Urinary bladder (tissue), 4 donors: ENCODE measurements at places on chromosomes 4 and X.

- DNase-seq: no peak
These were observed 48.2 kb downstream of the FGFBP1 start for GRCh38 chr4:15890246-15890829.

DNA sequence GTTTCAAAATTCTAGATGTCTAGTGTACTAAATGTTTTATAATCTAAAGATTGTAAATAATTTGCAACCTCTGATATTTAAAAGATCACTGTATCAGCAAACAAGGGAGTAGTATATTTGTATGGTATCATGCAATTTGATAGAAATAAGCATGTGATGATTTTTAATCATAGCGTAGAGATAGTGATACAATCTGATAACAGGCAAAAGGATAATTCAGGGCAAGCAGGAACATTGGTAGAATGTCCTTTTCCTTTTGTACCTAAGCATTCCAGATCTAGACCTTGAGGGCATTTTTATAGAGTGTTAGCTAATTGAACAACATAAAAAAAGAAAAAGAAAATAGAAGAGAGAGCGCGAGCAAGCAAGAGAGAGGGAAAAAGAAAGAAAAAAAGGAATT lies 1.4 kb downstream of the ANK2 start:
- no peak for DNase-seq

DNA sequence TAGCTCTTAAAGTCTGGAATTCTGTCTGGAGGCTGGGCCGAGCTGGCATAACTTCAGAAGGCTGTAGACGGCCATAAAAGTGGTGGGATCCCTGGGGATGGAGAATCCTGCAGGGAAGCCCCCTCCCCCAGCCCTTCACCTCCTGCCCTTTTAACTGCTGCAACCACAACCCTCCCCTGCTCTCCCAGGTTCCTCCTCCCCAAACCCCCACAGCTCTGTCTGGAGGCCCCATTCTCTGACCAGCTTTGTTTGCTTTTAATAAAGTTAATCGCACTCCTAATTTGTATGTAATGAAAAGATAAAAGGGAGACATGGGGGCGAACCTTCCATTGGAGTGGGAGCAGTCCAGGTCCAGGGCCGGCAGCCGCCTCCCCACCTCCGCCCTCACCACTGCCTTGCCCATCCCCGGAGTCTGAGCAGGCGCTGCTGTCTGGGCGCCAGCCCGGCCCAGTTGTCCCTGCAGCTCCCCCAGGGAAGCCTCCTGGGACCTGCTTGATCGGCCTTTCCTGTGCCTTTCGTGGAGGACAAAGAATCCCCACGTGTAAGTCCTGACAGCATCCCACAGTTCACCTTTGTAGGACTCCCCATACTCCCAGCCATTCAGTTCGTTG lies 84.3 kb downstream of the PJA1 start:
- no peak for DNase-seq

GRCh38 chr4:80202741-80203553 lies 5.6 kb downstream of the PRDM8 start:
- no peak for DNase-seq

DNA sequence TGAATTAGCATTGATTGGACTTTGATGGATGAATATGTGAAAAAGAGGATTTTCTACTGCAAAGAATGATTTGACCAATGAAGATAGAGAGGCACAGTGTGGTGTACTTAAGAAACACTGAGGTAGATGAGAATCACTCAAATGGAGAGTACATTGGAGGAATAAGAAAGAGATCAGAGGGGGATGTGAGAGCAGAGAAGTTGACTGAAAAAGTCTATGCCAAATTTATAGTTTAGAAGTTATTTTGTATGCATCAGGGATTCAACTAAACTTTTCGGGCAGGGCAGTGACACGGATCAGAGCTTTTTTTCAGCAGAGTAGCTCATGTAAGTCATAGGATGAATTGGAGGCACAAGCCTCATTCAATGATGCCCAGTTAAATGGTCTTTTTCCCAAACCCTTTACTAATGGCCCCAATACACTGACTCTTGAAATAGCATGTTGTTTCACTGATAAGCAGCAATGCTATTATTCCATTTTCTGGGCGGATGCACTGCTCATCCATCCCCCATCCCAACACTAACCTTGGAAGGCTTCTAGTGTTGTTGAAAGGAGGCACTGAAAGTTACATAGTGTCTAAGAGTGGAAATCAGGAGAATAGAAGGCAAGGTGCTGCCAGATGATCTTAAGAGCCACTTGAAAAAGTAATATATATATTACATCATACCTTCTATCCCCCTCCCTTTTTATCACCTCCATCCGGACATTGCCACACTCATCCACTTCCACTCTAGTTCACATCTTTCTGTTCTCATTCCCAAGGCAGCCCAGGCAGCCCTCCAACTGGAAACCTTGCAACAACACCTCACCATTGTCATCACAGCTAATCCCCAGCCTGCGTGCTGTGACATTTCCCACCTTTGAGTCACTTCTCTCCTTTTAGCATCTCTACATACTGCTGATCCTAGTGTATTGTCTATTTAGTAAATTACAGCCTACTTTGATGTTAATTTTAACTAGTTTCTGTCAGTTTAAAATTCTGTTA lies 46.1 kb downstream of the ARHGAP24 start:
- DNase-seq: no peak

GRCh38 chr4:121472937-121473721 lies 92.3 kb upstream of the QRFPR start:
- no peak for DNase-seq

DNA sequence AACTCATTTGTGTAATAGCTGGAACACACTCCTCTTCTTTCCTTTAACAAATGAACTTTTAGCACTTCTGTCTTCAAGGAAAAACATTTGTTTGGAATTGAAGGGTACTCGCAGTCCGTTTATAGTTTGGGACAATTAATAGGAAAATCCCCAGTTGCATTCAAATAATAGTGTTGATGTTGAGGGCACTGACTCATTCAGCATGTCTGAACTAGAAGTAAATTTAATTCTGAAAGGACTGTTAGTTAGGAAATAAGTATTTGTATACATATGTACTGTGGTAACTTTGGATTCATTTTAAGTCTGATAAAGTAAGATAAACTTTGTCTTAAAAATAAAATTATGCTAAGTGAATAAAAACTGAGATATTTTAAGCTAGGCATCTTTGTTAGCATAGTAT lies 27.2 kb downstream of the FAM199X start:
- DNase-seq: no peak

GRCh38 chr4:163694385-163694784 lies 199.9 kb downstream of the TMA16 start:
- DNase-seq: no peak

DNA sequence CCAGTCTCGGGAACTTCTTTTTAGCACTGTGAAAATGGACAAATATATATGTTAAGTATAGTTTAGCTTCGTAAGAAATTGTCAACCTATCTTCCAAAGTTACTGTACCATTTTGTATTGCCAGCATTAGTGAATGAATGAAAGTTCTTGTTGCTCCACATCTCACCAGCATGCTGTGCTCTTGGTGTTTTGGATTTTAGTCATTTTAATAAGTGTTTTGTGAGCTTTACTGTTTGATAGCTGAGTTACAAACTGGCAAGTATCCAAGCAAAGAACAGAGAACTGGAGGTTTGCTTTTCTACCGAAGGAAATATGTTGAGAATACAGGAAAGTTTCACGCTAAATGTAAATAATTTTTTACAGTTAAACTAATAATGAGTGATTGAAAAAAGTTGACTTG lies 33.0 kb downstream of the SNCA start:
- DNase-seq: no peak

DNA sequence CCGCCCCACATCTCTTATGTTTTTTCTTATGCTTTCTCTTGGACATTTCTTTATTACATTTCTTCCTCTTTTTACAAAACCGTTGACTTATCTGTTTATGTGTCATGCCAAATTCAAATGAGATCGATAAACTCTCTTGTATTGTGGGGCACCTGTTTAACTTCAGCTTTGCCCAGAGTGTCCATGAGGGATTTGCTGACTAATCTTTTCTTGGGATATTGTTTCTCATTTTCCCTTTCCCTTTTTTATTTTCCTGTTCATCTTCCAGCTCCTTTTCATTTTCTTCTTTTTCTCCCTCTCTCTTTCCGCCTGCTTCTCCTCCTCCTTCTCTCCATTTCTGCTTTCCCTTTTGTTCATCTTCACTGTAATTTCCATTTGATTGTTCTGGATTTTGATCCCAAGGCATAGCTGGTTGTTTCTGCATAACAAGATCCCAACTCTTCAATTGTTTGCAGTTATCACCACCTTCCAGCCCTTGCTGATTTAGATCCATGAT lies 10.7 kb downstream of the TIMM8A start:
- no peak for DNase-seq

- no peak for DNase-seq
These were observed 8.1 kb downstream of the RASL11B start for GRCh38 chr4:52870225-52870624.

DNA sequence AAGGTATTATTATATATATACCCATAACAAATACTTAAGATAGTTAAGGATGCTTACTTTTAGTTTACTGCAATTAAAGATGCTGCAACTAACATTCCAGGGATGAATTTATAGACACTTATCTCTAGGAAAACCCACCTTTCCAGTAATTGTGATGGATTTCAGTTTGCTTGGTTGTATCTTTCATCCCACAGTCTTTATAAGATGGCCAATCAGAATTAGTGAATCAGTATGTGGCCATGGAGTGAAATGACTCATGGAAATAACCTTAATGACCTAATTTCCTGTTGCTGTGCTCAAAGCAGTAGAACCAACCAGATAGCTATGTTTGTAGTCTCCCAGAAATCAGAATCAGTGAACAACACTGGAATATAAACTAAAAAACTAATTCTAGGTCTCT lies 26.4 kb downstream of the MOSPD2 start:
- DNase-seq: no peak

- DNase-seq: no peak
These were observed 33.2 kb downstream of the PCGF3 start for GRCh38 chr4:738781-739280.

GRCh38 chr4:39714166-39714565 lies 16.2 kb downstream of the UBE2K start:
- no peak for DNase-seq

- DNase-seq: no peak
These were observed 12.8 kb downstream of the ATP5ME start for GRCh38 chr4:661231-661630.

GRCh38 chr4:109248322-109248900 lies 54.0 kb downstream of the COL25A1 start:
- DNase-seq: no peak

DNA sequence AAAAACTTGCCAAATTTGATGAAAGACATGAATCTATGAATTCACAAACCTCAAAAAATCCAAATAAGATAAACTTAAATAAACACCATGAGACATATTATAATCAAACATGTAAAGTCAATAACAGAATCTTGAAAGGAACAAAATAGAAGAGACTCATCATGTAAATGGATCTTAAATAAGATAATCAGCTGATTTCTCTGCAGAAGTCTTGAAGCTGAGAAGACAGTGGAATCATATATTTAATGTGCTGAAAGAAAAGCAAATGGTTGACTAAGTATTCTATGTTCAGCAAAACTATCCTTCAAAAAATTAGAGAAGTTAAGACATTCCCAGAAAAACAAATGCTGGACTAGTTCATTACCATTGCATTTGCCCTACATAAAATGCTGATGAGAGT lies 215.7 kb upstream of the SPIN4 start:
- no peak for DNase-seq

DNA sequence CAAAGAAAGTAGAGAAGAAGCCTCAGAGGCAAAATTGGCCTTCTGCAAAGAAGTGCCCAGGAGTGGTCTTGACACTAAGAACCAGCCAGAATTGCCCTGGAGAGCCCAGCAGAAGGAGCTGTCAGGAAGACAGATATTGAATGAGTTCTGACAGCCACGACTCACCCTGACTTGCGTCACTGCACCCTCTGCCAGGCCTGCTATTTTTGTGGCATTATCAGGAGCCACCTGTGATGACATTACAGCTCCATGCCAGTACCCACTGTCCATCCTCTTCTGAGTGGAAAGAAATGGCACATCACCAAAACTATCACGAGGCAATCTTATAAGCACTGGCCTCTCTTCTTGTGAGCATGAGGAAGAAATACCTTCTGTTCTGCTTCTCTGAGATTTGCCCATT lies 67.7 kb downstream of the SMIM20 start:
- no peak for DNase-seq

DNA sequence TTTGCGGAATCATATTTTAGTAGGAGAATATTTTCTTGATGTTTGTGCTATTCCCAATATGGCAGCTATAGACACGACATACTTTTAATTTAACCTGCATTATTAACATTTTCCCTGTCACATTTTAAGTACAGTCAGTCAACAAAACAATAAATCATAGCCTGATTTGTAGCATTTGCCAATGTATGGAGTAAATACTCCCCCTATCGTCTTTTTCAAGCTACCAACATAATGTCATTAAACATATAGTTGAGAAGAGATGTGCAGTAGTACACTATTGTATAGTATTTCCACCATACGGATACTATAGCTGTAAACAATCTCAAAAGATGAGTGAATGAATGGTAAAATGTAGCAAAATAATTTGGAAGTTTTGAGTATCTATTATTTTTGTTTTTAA lies 303.7 kb upstream of the MAGEB2 start:
- DNase-seq: no peak

DNA sequence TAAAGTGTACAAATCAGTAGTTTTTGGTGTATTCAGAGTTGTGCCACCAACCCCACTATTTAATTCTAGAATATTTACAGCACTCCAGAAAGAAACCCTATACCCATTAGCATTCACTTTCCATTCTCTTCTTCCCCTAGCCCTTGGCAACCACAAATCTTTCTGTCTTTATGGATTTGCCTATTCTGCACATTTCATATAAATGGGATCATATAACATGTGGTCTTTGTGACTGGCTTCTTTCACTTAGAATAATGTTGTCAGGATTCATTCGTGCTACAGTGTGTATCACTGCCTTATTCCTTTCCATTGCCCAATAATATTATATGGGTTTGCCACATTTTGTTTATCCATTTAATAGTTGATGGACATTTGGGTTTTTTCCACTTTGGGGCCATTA lies 32.2 kb downstream of the SGMS2 start:
- DNase-seq: no peak

GRCh38 chr4:15010038-15010585 lies 7.8 kb downstream of the CPEB2 start:
- no peak for DNase-seq

DNA sequence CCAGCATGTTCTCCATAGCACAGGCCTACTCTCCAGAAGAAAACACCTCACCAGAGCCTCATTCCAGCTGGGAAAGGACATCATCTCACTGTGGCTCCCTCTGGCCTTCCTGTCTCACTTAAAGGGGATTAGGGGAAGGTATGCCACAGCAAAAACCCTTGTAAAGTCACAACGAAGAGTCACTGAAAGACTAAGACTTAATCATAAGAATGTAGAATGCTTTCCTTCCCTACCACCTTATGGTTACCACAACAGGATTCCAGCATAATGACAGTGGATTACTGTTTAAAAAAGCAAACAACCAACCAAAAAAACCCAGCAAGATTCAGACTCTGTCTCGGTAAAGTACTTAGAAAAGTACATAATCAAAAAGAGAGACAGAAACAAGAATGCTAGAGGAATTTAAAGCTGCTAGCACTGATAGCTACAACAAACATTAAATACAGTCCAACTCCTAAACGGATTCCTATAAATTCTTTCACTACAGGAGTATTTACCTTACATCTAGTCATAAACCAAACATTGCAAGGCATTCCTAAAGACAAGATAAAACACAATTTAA lies 75.1 kb downstream of the BANK1 start:
- DNase-seq: no peak

GRCh38 chrX:118978451-118978850 lies 4.0 kb downstream of the LONRF3 start:
- no peak for DNase-seq

GRCh38 chrX:75968293-75968692 lies 183.2 kb upstream of the MAGEE2 start:
- DNase-seq: no peak

- DNase-seq: no peak
These were observed 1.7 kb upstream of the USP53 start for GRCh38 chr4:119210775-119211174.
